PC-9 (cell line): ENCODE measurements at places on chromosomes 3 and 15.

DNA sequence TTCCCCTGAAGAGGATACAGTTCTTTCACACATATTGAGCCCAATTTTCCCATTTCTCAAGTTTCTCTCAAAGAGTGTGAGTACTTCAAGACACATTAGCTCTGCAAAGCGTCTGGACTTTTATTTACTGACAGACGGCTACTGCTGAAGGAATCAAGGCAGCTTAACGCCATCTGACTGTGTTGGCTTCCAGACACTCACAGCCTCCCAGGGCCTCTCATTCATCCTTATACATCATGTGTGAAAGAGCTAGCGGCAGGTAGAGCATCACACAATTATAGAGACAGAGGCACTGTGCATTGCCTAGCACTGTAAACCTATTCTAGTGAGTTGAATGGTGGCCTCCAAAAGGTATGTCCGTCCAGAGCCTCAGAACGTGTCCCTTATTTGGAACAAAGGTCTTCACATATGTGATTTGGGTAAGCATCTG lies 284.1 kb upstream of the STT3B start:
- no peak for DNase-seq

GRCh38 chr3:95333826-95334225 lies 1271.0 kb downstream of the NSUN3 start:
- DNase-seq, result peak; percentile 25

- DNase-seq, result no peak
Observed at GRCh38 chr3:166810741-166811445, 569.2 kb downstream of the ZBBX start.

DNA sequence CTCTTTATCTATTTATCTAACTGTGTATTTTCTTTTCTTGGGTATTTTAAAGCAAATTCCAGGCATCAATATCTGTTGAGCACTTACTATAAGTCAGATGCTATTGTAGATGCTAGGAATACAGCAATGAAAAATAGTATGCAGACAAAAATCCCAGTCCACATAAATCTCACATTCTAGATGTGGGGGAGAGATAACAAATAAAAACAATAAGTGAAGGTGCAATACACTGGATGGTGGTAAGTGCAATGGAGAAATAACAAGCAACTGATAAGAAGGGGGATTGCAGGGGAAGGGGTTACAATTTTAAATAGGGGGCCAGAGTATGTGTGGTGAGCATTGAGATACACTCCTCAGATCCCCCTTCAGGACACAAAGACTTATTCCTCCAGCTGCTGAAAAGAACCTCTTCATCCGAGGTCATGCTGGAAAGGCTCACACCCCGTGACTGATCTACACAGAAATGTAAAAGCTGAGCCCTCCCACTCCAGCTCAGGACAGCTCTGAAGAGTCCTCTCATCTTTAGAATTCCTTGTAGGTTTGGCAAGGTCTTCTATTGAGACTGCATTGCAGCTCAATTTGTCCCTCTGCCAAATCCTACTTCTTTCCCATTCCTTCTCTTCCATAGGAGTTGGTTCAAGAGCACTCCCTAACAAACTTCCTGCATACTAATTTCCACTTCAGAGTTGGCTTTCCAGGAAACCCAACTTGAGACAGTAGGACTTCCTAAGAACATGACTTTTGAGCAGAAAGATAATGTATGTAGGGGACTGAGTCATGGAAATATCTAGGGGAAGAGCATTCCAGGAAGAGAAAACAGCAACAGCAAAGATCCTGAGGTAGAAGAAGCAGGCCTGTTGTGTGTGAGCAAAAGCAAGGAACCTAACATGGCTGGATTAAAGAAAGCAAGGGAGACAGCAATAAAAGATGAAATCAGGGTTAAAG lies 8.1 kb upstream of the SCG3 start:
- no peak for DNase-seq

DNA sequence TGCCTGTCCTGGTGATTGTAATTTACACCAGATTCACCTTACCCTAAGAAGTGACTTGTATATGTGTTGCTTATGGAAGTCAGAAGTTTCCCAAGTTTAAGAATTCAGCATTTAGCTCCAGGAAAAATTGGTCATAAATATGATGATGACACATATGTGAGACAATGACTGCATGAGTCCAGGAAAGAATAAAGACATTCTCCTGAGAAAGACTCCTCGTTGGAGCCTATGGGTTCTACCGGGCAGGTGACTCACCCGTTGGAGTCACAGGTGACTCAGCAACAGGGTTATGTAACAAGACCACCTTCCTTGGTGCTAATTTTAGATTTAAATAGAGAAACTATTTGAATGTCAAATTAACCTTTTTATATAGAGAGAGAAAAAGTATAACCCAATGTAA lies 662.4 kb downstream of the FHIT start:
- peak; percentile 53 for DNase-seq

GRCh38 chr15:92665100-92665555 lies 9.6 kb upstream of the FAM174B start:
- no peak for DNase-seq

- no peak for DNase-seq
Observed at GRCh38 chr3:54307566-54308180, 185.3 kb downstream of the CACNA2D3 start.

DNA sequence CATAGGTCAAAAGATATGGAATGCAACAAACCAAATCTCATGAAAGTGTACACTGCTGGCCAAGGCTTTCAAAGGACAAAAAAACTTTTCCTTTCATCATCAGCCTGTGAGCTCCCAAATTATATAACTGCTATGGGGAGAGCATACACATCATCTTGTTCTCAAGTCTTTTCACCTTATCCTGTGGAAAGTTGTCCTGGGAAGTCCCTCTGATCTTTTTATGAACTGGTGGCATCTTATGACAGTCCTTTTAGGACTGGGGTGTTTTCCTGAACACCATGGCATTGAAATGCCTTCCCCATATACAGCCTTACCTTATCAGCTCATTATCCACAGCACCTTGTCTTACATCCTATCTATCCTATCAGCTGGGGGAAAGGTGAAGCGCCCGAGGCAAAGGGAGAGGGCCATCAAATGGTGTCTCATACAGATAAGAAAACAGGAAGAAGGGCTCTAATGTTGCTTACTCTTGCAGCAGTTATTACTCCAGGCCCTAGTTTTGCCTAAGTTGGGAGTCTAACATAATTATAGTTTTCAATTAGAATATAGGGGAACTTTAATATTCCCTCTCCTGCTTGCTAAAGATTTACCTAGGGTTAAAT lies 61.5 kb upstream of the GOLIM4 start:
- DNase-seq, result no peak

DNA sequence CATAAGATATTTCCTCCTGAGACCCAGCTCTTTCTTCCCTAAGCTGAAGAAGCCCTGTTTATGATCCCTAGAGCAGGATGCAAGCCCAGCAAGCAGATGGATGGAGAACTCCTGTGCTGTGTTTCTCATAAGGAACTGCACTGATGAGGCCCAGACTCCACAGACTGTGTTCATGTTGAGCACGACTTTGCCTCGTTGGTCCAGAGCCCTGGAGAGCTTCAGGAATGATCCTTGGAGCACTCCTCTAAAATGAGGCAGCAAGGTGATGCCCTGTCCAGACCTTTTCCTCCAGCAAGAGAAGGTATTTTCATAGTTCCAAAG lies 83.8 kb downstream of the MYLK start:
- no peak for DNase-seq

GRCh38 chr15:80201256-80202015 lies 48.6 kb downstream of the FAH start:
- DNase-seq, result no peak

DNA sequence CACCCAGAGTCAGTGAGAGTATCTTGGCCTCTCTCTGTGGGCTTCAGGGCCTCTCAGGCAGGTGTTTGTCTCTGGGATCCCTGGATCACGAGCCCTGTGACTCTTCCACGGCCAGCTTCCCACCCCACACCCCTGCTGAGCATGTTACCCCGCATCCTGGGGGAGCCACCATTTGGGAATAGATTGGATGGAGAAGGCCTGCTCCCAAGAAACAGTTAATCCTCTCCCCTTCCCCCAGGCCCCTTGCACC lies 15.5 kb upstream of the SRP14 start:
- no peak for DNase-seq

- DNase-seq, result no peak
Observed at GRCh38 chr15:56098195-56098863, 104.9 kb upstream of the NEDD4 start.

DNA sequence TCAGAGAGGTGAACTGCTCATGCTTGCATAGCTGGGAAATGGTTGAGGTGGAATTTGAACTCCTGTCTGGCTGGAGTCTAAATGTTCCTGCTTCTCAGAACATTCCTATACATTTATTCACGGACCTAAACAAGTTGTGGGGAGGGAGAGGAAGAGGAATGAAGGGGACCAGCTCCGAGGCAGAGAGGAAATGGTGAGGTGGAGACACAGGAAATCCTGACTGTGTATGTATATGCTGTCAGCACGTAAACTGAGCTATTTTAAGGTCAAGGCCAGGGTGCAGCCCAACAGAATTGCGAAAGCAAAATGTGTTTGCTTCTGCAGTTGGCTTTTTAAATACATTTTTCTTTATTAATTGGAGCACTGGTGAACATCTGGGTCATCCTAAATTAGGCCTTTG lies 74.1 kb upstream of the POMGNT2 start:
- peak; percentile 30 for DNase-seq

- peak; percentile 86 for DNase-seq
Observed at GRCh38 chr3:67647390-67647878, 7.0 kb downstream of the SUCLG2 start.

DNA sequence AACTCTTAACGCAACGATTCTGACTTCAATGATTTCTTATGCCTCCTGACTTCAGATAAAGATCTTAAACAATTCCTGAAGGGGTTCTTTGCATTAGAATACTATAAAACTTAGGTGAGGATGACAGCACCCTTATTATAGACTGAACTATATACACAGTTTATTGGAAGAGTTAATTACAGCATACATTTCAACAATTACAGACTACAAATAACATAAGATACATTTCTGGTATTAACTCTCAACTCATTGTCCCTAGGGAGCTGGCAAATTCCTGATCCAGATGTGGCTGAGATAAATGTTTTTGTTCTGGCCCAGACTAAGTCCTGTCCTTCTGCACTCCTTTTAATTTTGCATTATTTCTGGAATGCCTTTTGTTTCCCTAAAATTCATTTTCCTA lies 155.5 kb upstream of the TMC3 start:
- DNase-seq, result no peak

DNA sequence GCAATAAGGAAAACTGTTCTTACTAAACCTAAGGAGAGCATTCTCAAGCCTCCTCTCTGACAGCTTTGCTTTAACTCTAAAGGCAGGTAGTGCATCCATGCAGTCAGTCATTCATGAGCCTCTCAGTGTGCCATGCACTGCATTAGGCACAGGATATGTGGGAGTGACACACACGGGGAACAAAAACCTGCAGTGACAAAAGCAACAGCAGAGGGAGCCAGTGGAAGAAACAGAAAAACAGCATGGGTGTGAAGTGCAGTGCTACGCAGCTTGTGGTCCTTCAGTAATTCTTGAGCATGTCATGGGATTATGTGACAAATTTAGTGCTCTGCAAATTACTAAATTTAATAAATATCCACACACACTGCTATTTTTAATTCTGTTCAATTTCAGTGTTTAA lies 230.7 kb downstream of the BBX start:
- DNase-seq, result no peak

DNA sequence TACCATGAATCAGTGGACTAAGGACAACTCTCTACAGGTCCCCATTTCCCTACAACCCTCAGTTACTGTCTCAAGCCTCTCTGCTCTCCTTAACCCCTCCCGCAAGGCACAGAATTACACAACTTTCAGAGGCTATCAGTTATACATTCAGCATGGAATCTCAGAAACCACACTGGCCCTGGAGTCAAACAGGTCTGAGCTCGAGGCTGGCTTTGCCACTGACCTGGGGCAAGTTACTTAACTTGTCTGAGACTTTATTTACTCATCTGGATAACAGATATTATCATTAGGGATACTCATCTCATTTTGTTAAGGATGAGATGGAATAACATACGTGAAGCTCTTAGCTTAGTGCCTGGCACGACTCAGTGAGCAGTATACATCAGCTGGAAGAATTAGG lies 95.2 kb downstream of the WDR76 start:
- peak; percentile 21 for DNase-seq

GRCh38 chr15:57387564-57388076 lies 11.3 kb downstream of the CGNL1 start:
- no peak for DNase-seq

- DNase-seq, result no peak
Observed at GRCh38 chr3:116034794-116035193, 410.5 kb downstream of the LSAMP start.

DNA sequence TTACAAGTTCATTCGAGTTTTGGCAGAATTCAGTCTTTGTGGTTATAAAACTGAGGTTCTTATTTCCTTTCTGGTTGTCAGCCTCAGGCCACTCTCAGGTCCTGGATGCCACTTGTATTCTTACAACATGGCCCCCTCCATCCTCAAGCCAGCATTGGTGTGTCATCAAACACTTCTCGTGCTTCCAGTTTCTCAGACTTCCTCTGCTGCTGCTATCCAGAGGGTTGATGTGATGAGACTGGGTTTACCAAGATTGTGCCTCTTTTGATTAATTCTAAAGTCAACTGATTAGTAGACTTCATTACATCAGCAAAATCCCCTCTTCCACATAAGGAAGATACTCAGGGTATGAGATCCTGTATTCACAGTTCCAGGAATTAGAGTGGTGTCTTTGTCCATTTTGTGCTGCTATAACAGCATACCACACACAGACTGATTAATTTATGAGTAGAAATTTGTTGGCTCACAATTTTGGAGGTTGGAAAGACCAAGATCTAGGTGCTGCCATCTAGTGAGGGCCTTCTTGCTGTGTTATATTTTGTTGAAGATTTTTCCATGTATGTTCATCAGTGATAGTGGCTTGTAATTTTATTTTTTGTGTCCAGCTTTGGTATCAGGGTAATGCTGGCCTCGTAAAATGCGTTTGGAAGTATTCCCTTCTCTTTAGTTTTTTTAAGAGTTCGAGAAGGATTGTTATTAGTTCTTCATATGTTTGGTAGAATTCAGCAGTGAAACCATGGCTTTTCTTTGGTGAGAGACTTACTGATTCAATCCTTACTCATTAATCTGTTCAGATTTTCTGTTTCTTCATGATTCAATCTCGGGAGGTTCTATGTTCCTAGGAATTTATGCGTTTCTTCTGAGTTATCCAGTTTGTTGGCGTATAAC lies 11.1 kb downstream of the LRCH3 start:
- DNase-seq, result no peak

- DNase-seq, result no peak
Observed at GRCh38 chr3:128426128-128426921, 40.4 kb downstream of the DNAJB8 start.

DNA sequence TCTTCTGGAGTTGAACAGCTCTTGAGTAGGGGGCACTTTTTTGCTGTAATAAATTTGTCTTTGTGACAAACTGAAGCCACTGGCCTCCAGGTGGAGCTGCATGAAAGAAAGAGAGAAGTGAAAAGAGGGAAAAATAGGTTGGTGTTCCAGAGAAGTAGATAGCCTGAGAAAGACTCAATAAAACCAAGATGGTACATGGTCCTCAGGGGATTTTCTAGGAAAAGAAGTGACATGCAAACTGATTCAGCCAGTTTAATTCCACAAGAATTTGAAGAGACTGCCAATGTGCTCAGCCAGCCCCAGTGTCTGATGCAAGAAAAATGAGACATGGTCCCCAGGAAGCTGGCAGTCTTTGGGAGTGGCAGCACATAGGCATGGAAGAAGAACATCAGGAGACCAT lies 152.7 kb downstream of the CD47 start:
- DNase-seq, result peak; percentile 58
